ENCODE measurements at places on chromosomes 12 and 14.

- DNase-seq: no peak
Measured at GRCh38 chr12:71581206-71581605, 82.4 kb downstream of the ZFC3H1 start.

- no peak for DNase-seq
Measured at GRCh38 chr12:95385246-95386035, 88.5 kb upstream of the METAP2 start.

DNA sequence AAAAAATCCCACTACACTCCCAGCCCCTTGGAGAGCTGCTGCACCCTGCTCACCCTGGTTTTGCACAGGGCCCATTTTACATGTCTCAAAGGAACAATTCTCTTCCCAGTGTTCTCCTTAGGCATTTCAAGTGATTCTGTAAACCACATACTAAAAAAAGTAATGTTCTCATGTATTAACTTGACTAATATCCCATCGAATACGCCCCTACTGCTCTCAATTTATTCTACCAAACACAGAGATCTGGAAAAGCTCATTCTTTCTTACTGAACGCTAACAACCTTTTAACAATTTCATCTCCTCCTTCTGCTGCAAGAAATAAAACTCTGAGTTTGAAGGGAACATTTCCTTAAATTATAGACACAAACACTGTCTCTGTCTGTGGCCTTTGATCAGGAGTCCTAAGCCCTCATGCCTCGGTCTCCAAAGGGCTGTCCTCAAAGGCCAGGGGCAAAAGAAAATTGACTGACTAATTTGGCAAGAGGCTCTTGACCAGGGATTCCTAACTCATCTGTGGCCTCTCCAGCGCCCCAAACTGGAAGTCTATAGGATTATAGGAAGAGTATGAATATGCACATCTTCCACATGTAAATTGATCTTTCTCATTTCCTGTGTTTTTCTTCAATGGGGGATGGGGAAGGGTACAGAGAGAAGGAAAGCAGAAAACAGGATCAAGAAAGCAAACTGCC, 17.1 kb upstream of the TSPAN11 start:
- no peak for DNase-seq

- DNase-seq: peak; percentile 42
Measured at GRCh38 chr12:51341251-51342007, 5.0 kb downstream of the CELA1 start.

DNA sequence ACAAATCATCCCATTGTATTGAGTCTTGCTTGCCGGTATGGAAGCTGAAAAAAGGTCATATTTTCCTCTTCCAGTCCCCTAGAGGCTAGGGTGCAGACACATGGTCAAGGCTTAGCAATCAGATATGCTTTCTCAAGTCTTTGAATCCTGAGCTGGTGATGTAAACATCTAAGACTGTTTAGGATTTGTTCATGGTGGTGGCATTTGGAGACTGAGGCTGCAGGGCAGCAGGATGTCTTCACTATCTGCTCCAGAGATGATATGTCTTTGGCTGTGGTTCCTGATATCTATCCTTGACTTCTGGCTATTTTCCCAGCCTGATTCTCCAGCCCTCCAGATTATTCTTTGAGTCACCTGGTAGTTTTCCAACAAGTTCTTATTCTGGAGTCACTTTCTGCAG, 50.5 kb upstream of the DACT1 start:
- no peak for DNase-seq

DNA sequence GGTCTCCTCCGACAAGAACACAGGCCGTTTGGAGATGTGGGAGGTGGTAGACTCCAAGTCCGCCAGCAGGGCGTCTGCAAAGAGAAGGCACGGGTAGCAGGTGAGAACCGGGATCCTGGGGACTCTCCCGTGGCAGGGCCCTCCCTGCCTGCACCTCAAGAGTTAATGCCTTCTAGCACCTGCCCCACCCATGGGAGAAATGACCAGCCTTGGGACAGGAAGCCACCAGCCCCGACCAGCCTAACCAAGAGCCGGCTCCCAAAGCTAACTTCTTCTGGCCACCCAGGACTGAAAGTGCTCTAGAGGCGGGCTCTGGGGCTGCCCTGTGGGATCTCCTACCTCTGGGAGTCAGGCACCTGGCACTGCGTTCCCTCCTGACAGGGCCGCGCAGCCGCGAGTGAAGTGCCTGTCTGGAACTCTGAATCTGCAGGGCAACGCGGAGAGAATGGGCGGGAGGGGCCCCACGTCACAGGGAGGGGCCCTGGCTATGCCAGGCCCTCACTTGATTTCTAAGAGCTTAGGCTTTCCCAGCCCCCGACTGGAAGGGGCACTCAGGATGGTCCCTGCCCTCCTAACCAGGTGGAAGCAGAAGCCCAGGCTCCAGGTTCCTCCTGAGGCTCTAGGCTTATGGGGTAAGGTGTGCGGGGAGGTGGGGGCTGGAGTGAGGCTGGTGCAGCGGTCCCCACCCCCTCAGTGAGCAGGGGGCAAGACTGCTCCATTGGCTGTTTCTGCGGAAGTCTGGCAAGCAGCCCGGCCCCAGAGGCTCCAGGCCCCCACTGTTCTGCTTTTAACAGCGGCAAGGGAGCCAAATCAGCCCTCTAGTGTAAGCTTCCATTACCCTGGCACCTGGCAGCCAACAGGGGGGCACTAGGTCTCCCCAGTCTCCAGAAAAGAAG, 23.6 kb upstream of the RPLP0 start:
- DNase-seq: no peak

GRCh38 chr14:86050757-86051156, 520.8 kb downstream of the FLRT2 start:
- no peak for DNase-seq

- DNase-seq: no peak
Measured at GRCh38 chr14:93824076-93824475, 35.8 kb upstream of the PRIMA1 start.

DNA sequence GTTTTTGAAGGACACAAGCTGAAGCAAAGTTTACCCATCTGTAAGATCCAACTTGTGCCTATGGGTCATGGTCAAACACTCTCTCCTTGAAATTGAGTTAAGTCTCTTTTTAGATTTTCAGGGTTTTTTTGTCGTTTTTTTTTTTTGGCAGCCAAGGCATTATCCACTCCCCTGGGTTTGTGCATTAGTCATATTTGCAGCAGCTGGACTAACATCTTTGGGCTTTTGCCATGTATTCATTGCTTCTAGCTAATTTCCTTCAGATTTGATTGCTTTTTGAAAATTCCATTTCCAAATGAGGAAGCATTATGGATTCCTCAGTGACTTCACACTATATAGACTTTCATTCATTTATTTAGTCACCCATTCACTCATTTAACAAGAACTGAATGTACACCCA, 80.3 kb upstream of the SRRM4 start:
- DNase-seq: no peak

- DNase-seq: no peak
Measured at GRCh38 chr14:88791629-88792472, 902 bp downstream of the EML5 start.

- DNase-seq: no peak
Measured at GRCh38 chr12:6849427-6849826, 1.7 kb downstream of the CDCA3 start.

DNA sequence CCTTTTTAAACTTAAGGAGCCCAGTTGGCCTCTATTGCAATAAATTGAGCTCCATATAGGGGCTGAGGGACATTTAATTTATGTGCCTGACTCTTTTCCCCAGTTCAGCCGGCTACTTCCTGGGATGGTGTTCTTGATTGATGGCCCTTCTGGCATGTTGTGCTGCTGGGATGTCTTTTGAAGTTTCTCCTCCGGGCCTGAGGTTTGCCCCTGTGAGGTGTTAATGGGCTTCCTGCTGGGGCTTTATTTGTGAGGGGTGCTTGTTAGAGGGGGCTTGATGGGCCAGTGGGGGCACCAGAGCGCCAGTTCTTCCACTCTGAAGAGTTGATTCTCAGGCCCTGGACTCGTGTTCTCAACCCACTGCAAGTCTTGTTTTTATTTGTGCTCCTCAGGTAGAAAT, 69.6 kb downstream of the CHST11 start:
- no peak for DNase-seq

DNA sequence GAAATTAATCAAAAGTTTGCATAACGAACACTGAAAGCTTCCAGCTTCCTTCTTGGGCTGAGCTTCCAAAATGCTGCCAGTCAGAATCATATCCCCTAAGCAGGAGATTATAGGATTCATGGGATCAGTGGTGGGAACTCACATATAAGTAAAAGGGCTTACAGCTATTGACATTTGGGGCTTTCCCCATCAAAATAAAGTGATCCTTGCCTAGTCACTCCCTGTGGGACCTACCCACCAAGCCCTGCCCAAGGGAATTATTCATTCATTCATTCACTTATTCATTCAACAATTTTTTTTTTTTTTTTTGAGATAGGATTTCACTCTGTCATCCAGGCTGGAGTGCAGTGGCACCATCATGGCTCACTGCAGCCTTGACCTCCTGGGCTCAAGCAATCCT, 47.5 kb upstream of the NR1H4 start:
- DNase-seq: no peak

GRCh38 chr12:14993537-14994266, 20.9 kb downstream of the PDE6H start:
- no peak for DNase-seq

DNA sequence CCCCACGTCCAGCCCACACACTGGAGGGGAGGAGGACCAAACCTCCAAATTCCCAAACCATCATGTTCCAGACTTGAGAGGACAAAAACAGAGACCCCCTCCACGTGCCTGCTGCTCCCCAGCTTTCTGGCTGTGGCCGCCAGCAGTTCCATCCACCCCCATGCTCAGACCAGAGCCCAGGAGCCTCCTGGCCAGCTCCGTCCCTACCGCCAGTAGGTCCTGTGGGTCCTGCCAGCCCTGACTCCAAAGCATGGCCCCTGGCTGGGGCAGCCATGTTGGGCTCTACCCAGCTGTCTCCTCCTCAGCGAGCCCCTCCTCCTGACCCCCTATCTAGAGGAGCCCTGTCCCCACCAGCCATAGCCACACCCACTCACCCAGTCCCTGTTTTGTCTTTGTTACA, 227.3 kb upstream of the RTL1 start:
- no peak for DNase-seq

- no peak for DNase-seq
Measured at GRCh38 chr12:52193991-52194390, 2.2 kb upstream of the KRT80 start.

DNA sequence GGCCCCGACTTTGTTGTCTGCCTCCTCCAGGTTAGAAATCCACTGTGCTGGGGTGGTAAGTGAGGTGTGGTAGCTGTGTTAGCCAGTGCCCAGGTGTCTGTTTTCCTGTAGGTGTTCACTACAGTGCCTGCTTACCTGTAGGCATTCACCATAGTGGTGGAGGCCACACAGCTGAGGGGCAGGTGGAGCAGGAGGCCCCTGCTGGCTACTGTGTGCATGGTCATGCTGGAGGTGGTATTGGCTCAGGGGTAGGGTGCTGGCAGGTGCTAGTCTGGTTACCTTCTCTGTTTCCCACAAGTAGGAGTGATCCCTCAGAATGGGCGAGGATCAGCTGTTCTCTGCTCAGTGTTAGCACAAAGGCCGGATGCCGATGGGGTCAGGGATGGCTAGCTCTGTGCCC, 217.3 kb downstream of the SYT10 start:
- DNase-seq: no peak

DNA sequence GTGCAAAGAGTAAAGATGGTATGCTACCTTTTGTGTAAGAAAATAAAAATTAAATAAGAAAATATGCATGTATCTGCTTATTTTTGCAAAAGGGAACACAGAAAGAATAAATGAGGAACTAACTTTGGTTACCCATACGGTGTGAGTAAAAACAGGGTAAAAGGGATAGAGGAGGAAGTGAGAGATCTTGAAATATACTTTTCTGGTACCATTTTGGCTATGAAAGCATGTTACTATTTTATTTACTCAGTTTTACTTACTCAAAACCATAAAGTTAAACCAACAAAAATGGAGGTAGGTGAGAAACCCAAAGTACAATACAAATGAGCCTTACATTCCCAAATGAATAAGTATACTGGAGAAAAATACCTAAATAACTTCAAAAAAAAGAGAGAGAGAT, 122.0 kb upstream of the EGLN3 start:
- DNase-seq: no peak

GRCh38 chr14:89401761-89402160, 15.3 kb downstream of the FOXN3 start:
- DNase-seq: no peak

DNA sequence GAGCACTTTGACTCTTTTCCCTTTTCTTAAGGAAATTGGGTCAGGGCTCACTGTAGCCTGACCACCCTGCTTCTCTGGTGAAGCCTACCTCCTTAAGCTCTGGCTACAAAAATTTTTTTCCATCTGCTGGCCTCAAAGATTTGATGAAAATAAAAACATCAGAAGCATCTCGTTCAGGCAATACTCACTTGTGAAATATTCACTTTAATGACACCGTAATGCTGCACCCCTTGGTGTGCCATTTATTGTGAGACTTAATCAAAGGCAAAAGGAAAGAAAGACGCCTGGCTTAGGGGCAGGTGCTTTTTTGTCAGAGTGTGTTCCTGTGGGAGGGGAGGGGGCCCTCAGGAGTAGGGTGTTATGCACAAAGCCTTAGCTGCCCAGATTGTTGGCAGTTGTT, 155.0 kb upstream of the TMPO start:
- no peak for DNase-seq

DNA sequence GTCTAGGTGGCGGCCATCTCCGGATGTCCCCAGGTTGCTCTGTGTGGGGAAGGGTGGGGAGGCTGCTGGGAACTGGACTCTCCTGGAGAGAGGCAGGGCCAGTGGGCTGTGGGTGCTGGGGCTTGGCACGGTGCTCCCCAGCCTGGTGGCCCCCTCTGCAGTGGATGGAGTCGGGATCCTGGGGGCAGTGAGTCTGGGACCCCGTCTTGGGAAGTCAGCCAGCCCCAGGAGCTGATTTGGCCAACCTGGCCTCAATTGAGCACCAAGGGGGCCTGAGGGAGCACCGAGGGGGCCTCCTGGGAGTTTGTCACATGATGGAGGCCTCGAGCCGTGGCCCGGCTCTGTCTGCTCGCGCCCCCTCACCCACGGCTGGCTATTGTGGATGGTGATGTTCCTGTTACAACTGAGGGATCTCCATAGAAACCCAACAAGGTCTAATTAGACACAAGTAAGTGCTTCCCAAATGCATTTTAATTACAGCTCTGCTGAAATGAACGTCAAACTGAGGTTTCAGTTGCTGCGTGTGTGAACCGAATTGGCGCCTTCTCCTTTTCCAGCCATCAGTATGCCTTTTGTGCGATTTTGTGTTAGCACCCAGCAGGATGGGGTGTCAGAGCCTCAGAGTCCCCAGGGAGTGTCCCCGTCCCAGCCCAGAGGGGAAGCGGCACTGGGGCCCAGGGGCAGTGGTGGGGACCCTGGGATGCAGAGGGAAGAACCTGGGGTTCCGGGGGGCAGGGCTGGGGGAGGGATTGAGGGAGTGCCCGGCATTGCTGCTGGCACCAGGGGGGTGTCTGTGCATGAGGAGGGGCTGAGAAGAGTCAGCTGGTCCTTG, 71.8 kb downstream of the KIF26A start:
- no peak for DNase-seq

GRCh38 chr14:32341947-32342846, 13.1 kb downstream of the AKAP6 start:
- no peak for DNase-seq

All from stimulated activated CD4-positive, alpha-beta T cell treated with anti-CD3 and anti-CD28 coated beads, Interleukin-1b, Interleukin-23, amount 100 ng/mL, for 1 hour (primary cell).